Activated CD4-positive, alpha-beta memory T cell treated with anti-CD3 and anti-CD28 coated beads for 36 hours (primary cell): ENCODE measurements at places on chromosomes 2 and 18.

GRCh38 chr2:88697370-88698026, 6.0 kb downstream of the RPIA start:
- H3K27me3 ChIP-seq = no peaks in the 10 kb centered on the region
- no peak for DNase-seq
- peaks cover 31% of the 10 kb centered on the region for H3K36me3 ChIP-seq
- H3K4me3 ChIP-seq = no peak overlapping the region
- peaks cover 29% of the 10 kb centered on the region for H3K4me1 ChIP-seq

- no peak overlapping the region for H3K27ac ChIP-seq
- no peak overlapping the region for H3K4me3 ChIP-seq
- peaks cover 29% of the 10 kb centered on the region for H3K4me1 ChIP-seq
- no peaks in the 10 kb centered on the region for H3K27me3 ChIP-seq
- DNase-seq = no peak
Measured at GRCh38 chr2:121480826-121481225, 49.9 kb upstream of the RNU4ATAC start.

- H3K27ac ChIP-seq = no peak overlapping the region
- H3K4me1 ChIP-seq = no peaks in the 10 kb centered on the region
- H3K4me3 ChIP-seq = no peak overlapping the region
- H3K36me3 ChIP-seq = no peaks in the 10 kb centered on the region
- H3K27me3 ChIP-seq = peaks cover 3% of the 10 kb centered on the region
Measured at GRCh38 chr2:1571477-1572417, 158.5 kb downstream of the TPO start.

- no peak for DNase-seq
- H3K27ac ChIP-seq = no peak overlapping the region
- no peaks in the 10 kb centered on the region for H3K27me3 ChIP-seq
- peaks cover 1% of the 10 kb centered on the region for H3K4me1 ChIP-seq
Measured at GRCh38 chr18:77199707-77200106, 49.9 kb upstream of the GALR1 start.

DNA sequence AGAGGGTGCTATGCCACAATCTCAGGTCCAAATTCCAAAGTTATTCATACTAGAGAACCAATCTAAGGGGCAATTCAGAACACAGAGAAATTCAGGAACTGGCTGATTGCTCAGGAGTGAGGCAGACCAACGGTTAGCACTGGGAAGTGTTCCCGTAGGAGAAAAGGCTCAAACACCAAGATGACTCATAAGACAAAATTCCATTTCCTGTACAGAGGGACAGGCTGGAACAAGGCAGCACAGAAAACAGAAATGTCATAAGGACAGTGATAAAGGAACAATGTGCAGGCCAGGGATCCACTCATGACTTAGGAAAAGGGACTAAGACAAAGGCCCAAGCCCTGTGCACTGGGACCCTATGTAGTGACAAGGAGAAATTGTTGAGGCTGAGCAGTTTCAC, 54.2 kb downstream of the PDE1A start:
- no peaks in the 10 kb centered on the region for H3K27me3 ChIP-seq
- H3K27ac ChIP-seq = no peak overlapping the region
- no peaks in the 10 kb centered on the region for H3K4me1 ChIP-seq
- no peak overlapping the region for H3K4me3 ChIP-seq

DNA sequence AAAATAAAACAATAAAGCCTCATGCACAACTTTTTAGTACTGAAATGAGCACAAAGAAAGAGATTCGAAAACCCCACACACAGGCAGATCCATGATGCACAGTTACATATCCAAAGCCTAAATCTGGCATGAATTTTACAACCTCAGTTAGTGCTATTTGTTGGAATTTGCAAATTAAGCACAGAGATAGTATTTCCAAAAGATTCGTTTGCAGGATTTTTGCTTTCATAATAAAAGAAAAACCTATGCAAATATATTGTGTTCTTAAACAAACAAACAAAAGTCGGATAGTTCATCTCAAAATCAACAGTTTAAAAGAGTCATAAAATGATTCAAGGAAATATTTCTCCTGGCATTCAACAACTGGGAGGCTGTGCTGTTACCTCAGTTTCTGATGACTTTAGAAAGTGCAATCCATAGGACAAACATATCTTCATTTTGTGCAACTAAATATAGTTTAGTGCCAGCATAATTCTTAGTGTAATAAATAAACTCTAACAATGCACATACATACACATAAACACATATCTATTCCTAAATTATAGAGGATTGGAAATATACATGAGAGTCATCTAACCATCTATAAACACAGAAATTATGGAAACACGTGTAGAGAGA, 10.8 kb downstream of the PAX3 start:
- DNase-seq = no peak
- no peaks in the 10 kb centered on the region for H3K36me3 ChIP-seq
- H3K27me3 ChIP-seq = peaks cover 73% of the 10 kb centered on the region
- H3K27ac ChIP-seq = no peak overlapping the region
- peaks cover 5% of the 10 kb centered on the region for H3K4me1 ChIP-seq

GRCh38 chr18:43705850-43706249, 428.6 kb upstream of the SYT4 start:
- no peaks in the 10 kb centered on the region for H3K36me3 ChIP-seq
- H3K4me3 ChIP-seq = no peak overlapping the region
- DNase-seq = no peak
- H3K4me1 ChIP-seq = no peaks in the 10 kb centered on the region
- no peak overlapping the region for H3K27ac ChIP-seq

DNA sequence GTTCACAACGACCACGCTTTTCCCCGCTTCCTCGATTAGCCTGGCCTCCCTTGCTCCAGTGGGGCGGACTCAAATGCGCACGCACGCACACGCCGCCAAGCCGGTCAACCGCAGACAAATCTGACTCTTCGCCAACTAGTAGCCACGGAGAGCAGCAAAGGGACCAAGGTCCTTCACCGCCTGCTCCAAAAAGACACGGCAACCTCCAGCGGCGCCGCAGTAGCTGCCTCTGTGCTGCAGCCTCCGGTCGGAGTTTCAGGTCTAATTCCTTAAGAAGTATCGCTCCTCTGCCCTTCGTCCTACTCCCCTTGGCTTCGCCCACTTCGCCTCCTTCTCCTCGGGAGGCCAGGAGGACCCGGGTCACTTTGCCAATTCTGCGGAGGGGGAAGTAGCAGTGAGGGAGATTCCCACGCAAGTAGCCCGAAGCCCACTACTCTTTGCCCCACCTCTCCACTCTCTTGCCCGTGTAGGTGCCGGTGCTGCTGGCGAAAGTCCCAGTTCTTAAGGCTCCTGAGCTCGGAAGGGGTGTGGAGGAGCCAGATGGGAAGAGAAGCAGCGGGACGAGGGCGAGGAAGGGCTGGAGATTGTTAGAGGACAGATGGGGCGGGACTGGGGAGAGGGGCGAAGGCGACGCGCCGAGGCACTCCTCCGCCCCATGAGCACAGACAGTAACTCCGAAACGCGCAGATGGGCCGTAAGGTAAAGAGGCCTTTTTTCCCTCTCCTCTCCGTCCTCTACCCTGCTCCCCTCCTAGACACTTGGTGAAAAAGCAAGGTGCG, 615 bp downstream of the AKAIN1 start:
- H3K4me3 ChIP-seq = no peak overlapping the region
- H3K27me3 ChIP-seq = peaks cover 60% of the 10 kb centered on the region
- no peak for DNase-seq
- no peaks in the 10 kb centered on the region for H3K36me3 ChIP-seq

DNA sequence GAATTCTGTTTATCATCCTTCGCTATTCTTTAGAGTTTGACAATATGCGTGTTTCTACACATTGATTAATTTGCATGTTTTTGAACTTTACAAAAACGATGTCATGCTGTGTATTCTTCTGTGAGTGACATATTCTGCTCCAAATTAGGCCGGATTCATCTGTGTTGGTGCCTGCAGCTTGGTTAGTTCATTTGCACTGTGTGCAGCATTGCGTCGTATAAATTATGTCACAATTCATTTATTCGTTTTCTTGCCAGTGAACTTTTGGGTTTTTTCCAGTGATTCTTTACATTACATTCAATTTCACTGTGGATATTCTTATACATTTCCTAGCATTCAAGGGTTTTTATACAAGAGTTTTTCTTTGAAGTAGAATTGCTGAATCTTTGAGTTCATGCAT, 118.3 kb downstream of the KCNF1 start:
- no peak for DNase-seq
- peaks cover 7% of the 10 kb centered on the region for H3K27me3 ChIP-seq
- H3K4me3 ChIP-seq = no peak overlapping the region
- no peaks in the 10 kb centered on the region for H3K4me1 ChIP-seq

- DNase-seq = no peak
- H3K27ac ChIP-seq = no peak overlapping the region
- peaks cover 8% of the 10 kb centered on the region for H3K36me3 ChIP-seq
- no peaks in the 10 kb centered on the region for H3K27me3 ChIP-seq
- H3K4me1 ChIP-seq = no peaks in the 10 kb centered on the region
Measured at GRCh38 chr2:232132181-232132580, 170.7 kb downstream of the DIS3L2 start.

DNA sequence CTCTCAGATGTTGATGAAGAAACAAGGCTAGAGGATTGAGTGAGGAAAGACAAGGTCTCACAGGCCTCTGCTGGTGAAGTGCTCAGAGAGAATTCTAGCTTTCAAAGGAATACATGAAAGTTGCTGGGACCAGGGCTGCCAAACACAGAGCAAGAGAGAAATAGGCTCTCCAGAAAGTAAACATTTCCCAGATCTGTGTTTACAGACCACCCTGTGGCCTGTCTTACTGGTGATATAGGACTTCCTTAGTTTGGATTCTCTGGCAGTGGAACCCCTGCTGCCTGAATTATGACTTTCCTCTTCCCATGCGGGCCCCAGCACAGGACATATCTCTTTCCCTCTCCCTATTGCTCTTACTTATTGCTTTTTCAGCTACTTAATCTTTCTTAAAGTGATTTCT, 64.5 kb downstream of the TACR1 start:
- no peaks in the 10 kb centered on the region for H3K4me1 ChIP-seq
- no peak for DNase-seq
- no peaks in the 10 kb centered on the region for H3K27me3 ChIP-seq
- H3K4me3 ChIP-seq = no peak overlapping the region
